ENCODE measurements at places on chromosomes 5 and 9.

- DNase-seq, result no peak
Measured at GRCh38 chr5:127936439-127936972, 147.1 kb upstream of the SLC12A2 start.

- peak; percentile 11 for DNase-seq
Measured at GRCh38 chr5:84724683-84725082, 340.0 kb upstream of the EDIL3 start.

GRCh38 chr5:83342465-83342864 lies 129.1 kb upstream of the VCAN start:
- no peak for DNase-seq

- no peak for DNase-seq
Measured at GRCh38 chr5:57455511-57456455, 26.8 kb downstream of the ACTBL2 start.

DNA sequence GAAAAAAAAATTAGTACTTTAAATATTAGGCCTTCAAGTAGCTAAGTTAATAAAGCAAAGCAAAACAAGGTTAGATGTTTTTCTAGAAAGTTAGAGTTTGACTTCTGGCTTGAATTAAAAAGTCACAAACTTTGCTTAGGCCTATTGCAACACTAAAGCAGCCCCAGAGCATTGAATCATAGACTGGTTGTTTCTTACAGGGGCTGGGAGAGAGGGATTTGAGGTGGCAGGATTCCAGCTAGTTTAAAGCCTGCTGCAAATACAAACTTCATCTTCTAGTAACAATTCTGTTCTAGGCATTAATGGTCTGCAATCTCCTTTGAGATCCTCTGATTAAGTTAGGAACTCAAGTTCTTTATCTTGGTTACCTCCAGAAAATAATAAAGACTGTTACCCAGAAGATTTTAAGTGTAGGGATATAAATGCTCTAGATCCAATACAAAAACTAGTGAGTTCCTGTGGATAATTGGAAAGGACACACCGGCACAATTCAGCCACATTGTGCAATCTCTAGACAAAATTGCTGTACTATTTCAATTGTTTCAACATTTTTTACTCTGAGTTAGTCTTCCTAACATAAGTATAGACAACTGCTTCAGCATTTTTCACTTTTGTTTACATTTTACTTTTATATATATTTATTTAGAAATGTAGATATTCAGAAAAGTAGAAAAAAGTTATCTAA lies 12.6 kb downstream of the OR13C5 start:
- DNase-seq, result no peak

DNA sequence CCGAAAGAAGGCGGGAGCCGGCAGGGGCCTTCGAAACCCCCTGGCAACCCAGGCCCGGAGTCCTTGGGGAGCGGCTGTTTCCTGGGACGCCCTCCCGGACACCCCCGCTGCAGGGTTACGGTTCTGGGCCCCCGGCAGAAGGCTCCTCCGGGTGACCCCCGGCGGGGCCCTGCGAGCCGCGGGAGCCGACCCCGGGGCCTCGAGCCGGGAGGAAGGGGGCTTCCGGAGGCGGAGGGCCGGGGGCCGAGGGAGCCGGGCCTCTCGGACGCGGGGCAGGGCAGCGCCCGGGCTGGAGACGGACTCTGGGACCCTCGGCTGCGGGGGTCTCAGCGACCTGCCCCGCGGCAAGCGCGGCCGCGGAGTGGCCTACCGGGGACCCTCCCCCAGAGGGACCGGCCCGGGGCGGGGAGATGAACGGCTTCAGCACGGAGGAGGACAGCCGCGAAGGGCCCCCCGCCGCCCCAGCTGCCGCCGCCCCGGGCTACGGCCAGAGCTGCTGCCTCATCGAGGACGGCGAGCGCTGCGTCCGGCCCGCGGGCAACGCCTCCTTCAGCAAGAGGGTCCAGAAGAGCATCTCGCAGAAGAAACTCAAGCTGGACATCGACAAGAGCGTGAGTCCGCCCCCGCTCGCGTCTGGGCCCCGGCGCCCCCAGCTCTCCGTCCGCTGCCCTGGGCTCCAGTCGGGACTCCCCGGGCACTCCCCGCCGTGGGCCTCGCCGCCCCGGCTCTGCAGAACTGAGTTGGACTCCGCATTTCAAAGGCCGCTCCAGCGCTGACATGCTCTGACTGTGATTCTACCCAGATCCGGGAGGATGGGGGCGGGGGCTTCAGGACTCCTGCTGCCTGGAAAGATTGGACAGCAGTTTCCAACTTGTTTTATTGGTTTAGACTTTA lies 645 bp downstream of the SAP30L start:
- peak; percentile 73 for DNase-seq

DNA sequence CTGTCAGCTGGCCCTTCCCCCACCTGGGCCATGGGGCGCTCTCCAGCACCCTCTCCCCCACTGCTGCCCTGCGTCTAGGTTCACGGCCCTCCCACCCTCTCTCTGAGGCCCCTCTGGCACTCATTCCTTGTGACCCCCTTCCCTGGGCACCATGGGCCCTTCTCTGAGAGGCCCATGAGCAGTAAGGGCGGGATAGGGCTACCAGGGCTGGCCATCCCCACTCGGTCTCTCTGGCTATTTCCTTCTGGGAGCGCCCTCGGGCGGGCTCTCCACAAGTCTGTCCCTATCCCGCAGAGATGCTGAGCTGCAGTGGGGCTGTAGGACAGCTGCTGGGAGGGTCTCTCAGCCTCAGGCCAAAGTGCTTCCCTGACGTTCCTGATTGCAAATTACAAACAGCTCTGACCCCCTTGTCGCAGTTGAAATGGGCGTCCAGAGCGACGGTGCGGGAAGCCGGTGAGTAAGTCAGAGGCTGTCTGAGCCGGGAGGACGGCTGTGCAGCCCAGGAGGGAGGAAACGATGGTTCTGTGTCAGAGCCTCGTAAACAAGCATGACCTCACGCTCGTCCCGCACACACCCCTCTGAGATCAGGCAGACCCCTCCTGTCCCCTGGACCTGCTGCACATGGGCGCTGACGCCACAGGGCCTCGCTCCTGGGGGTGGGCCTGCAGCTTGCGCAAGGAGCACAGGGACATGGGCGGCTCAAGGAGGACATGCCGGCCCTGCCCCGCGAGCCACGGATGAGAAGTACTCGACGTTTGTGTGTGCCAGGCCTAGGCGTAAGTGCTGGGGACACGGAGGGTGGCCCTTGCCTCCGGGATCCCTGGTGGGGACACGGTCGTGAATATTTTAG lies 36.3 kb upstream of the GFPT2 start:
- no peak for DNase-seq

All from amniotic stem cell (primary cell).